Activated T-helper 1 cell treated with anti-CD3 and anti-CD28 coated beads, Interleukin-12 subunit alpha, Interleukin-12 subunit beta, Interleukin-2, Interleukin-4 antibody, amounts not matched to agents 30 ng/mL and 10 ng/mL and 1 ng/mL, durations not matched to agents 14 hours and 24 hours and 36 hours (primary cell): ENCODE measurements at places on chromosomes 1 and 21. TPM values are rescaled to one million over a fixed set of nuclear protein-coding genes. Genes with fewer than 3 reads are reported as not detected.

The TTC13 gene
- total RNA-seq, result 20.7 and 21.8 TPM in 2 replicates

The SH3D21 gene
- 7.5 and 8.3 TPM in 2 replicates for total RNA-seq

GRCh38 chr1:233844692-233845091, 59.8 kb upstream of the SLC35F3 start:
- H3K27ac ChIP-seq, result no peak overlapping the region
- no peak overlapping the region for H3K4me3 ChIP-seq
- H3K36me3 ChIP-seq, result no peaks in the 10 kb centered on the region
- no peaks in the 10 kb centered on the region for H3K27me3 ChIP-seq

DNA sequence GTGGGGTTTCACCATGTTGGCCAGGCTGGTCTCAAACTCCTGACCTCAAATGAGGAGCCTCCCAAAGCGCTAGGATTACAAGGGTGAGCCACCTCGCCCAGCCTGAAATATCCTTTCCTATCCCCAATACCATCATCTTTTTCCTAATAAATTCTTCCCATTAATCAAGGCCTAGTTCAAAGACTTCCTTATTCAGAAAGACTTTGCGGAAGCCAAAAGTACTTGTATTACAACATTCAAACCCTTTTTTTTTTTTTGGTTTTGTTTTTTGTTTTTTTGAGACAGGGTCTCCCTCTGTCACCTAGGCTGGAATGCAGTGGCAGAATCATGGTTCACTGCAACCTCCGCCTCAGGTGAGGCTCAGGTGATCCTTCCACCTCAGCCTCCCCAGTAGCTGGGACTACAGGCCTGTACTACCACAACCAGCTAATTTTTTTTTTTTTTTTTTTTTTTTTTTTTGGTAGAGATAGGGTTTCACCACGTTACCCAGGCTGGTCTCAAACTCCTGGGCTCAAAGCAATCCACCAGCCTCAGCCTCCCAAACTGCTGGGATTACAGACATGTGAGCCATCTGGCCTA, 7.6 kb downstream of the SLC19A2 start:
- no peak overlapping the region for H3K27ac ChIP-seq
- no peak overlapping the region for H3K4me3 ChIP-seq
- peaks cover 11% of the 10 kb centered on the region for H3K36me3 ChIP-seq
- H3K4me1 ChIP-seq, result peaks cover 30% of the 10 kb centered on the region
- H3K27me3 ChIP-seq, result no peaks in the 10 kb centered on the region

The DFFB gene
- total RNA-seq, result 13.7 and 15.8 TPM in 2 replicates

The PAQR6 gene
- total RNA-seq, result 5.0 and 5.2 TPM in 2 replicates

DNA sequence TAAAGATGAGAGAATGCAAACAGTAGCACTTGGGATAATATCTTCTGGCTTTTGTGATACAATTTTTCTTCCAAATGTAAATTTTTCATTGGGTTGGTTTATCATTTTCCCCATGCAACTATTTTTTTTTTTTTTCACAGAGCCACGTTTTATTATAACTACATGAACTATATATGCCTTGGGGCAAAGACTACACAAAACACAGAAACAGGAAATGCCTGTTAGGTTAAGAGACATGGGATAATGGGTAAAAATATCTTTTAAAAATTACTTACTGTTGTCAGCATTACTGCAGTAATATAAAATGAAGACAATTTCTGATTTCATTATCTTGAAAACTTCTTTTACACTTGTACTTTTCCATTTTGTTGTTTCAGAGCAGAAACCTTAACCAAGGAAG, 74.6 kb downstream of the DISP1 start:
- no peaks in the 10 kb centered on the region for H3K36me3 ChIP-seq
- H3K4me1 ChIP-seq, result peaks cover 8% of the 10 kb centered on the region
- no peak for DNase-seq
- H3K27ac ChIP-seq, result no peak overlapping the region
- H3K4me3 ChIP-seq, result no peak overlapping the region
